Aorta (tissue), 5 donors: ENCODE measurements at places on chromosomes 12 and 14.
A peak's percentile ranks its signal among the peaks of the same experiment; 100 is the strongest.

GRCh38 chr12:74370608-74371216 is 166.9 kb upstream of the ATXN7L3B start:
- DNase-seq, result no peak

GRCh38 chr12:88200029-88200428 is 57.9 kb downstream of the TMTC3 start:
- no peak for DNase-seq

- peak; percentile 85 for DNase-seq
Observed at GRCh38 chr14:100547633-100548294, 39.5 kb downstream of the BEGAIN start.

DNA sequence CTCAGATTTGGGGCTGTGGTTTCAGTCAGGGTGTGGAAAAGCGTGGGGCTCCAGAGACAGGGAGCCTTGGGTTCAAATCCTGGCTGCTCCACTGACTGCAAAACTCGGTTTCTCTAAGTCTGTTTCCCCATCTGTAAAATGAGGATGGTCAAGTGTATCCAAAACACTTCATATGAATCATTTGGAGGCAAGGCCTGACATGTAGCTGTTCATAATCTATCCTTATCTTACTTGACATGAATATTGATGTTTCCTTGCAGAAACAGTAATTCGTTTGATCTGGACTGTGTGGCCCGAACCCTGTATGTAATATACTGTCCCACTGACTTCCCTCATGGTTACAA is 1.5 kb upstream of the CCDC63 start:
- no peak for DNase-seq

- DNase-seq, result no peak
Observed at GRCh38 chr14:28742171-28742846, 24.3 kb upstream of the FOXG1 start.

DNA sequence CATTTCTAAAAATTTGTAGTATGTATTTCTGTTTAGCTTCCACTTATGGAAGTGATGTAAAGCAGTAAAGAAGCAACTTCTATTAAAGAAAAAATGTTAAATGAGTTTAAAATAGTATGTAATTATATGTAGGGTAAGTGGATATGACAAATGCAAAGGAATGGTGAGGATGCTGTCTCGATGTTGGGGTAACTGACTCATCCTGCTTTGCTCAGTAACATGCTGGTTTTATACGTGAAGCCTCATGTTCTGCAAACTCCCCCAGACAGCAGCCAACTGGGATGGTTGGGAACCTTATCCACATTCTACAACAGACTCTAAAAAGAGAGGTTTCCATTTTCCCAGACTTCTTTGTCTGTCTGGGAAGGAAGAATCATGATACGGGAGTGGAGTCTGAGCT is 1006.4 kb upstream of the TMEM132C start:
- DNase-seq, result no peak

GRCh38 chr12:116087962-116088361 is 189.5 kb downstream of the MED13L start:
- no peak for DNase-seq

DNA sequence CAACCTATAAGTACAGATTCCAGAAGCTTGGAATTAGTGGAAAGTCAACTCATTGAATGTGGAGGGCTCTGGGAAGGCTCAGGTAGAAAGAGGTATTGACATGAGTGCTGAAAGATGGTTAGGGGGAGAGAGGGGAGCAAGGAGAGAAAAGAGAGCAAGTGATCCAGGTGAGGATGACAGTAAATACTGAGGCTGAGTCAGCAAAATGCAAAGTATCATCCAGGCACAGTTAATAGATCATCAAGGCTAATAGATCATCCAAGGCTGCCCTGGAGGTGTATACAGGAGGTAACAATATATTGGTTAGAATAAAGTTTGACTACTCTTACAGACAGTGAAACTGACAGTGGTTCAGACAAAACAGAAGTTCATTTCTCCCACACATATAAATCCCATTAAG is 100.5 kb downstream of the TBX5 start:
- no peak for DNase-seq

DNA sequence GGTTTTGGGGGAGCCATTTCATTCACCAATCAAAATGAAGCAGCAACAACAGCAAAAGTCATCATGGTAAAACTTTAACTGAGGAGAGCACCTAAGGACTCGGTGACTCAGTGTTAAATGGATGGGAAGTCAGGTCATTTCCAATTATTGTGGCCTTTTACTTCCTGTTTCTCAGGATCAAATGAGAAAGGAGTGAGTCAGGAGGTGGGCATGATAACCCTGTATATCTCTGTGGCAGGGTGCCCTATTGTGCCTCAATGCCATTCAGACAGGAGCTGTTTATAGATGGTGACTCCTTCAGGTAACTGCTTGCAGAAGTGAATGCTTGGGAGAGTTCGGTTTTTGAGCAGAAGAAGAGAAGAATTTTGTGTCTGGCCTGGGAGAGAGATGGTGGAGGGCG is 135.5 kb upstream of the CPM start:
- no peak for DNase-seq

- DNase-seq, result no peak
Observed at GRCh38 chr14:82394916-82395315, 861.3 kb upstream of the SEL1L start.

DNA sequence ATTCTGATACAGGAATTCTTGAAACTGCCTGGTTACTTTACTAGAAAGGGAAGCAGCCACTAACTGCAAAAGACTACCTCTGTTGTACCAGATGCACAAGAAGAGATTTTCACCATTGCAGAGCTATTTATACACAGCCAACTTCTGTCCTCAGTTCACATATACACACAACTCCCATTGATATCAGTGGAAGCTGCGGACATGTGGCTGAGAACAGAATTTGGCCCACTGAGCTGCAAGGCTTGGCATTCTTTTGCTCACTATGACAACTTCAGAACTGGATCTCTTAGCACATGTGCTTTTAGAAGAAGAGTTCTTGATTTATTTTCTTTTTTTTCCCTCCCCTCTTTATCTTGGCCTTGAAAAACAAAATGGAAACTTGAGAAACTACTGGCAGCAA is 28.3 kb downstream of the PTPRO start:
- DNase-seq, result no peak

- DNase-seq, result no peak
Observed at GRCh38 chr12:124487066-124487833, 80.2 kb downstream of the NCOR2 start.

DNA sequence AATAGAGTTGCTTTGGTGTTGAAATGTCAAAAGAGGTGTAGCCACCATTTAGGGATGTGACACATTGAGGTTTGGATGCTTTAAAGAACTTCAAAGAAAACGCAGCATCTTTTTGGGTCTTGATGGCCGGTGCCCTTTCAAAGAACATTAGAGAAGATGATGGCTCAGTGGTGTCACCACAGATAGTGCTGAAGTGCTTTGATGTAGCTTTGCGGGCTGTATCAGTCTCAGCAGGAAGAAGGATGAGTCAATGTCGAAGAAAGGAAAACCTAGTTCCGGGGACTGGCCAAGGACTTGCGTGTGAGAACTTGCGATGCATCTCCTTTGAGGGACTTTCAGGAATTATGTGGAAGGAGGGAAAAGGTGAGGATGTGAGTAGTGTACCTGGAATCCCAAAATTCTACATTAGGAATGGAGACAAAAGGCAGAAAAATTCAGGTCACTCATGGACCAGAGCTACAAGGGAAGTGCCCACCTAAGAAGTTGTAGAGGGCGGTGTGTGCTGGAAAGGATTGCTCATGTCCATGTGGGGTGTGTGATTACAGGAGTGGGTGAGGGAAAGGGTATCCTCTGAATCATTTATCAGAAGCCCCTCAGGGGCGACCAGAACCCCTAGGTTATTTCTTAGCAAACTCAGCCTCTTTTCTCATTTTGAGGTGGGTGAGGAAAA is 39.7 kb upstream of the GZMB start:
- no peak for DNase-seq

DNA sequence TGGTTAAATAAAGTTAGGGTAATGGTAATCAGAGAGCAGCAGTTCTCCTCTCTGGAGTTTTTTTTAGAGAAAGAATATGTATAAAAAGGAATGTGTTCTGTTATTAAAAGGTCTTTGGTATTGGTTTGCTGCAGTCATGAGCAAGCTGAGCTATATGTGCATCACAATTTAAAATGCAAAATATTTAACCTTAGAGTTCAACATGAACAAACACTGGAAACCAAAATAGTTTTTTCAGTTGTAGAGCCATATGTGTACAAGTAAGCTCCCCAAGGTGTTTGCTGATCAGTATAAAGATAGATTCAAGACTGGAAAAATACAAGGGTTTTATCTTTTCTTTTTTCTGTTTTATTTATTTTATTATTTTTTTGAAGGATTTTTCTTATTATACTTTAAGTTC is 245.0 kb downstream of the NUBPL start:
- DNase-seq, result no peak

GRCh38 chr12:123928274-123928865 is 44.3 kb downstream of the CCDC92 start:
- DNase-seq, result no peak

- no peak for DNase-seq
Observed at GRCh38 chr14:54767450-54767849, 135.2 kb downstream of the GCH1 start.

DNA sequence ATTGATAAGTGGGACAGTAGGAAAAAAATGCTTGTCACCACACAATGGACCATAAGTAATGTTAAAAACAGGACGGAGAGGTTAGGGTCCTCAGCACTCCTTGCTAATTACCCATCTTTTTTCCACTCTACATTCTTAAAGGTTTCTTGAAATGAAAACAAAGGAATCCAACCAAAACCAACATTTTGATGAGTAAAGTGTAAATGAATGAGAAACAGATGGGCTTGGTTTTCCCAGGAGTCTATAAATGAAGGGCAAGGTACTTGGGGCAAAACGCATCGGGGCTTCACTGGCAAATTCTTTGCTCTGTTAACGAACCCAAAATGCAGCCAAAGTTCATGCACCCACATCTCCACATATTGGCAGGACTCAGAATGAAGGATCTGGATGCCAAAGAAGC is 129.2 kb upstream of the BMP4 start:
- DNase-seq, result no peak

- peak; percentile 91 for DNase-seq
Observed at GRCh38 chr12:89353188-89353822, 1.0 kb upstream of the DUSP6 start.

DNA sequence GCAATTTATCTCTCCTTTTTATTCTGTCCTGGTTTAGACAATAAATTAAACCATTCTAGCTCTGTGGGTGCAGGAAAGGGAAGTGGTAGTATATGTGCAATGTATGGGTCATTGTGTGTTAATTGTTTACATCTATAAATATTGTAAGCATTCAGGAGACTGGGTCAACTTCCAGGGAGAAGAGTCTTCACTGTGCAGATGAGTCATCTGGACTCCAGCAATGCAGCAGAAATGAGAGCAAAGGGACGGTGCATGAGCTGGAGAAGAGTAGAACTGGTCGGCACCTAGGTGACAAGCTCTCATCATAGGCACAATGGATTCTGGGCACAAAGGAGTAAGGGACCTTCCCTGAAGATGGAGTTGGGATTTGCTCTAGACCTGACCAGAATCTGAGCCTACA is 211.1 kb upstream of the DAAM1 start:
- DNase-seq, result no peak

- no peak for DNase-seq
Observed at GRCh38 chr14:67733616-67734015, 31.9 kb downstream of the RDH12 start.

DNA sequence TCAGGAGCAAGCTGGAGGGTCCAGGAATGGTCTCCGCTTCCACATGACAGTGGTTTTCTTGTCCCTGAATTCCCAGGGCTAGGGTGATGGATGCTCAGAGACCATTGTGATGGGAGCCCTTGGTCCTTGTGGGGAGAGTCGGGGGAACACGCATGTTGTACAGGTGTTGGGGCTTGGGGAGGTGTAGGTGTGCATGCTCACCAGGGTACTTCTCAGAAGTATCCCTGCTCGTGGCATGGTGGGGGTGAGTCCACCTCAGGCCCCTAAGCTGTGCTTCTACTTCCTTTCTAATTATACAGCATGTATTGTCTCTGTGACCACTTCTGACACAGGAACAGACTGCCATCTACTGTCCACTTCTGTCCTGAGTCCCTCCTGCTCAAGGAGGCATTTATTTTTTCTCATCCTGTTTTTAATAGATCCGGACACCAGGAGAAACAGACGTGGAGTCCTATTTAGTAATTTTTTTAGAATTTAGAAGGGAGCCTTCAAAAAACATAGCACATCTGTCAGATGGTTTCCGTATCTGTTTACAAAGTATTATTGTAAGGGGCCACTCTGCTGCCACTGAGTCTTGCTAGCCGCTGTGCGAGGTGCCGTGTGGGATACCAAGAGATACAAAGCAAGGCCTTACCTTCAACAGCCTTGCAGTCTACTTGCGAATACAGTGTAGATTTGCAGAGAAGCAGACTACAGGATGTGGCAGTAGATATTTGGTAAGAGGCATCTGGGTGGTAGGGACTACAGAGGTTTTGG is 10.5 kb downstream of the NTF3 start:
- no peak for DNase-seq

GRCh38 chr14:51576117-51576430 is 75.6 kb upstream of the FRMD6 start:
- no peak for DNase-seq

DNA sequence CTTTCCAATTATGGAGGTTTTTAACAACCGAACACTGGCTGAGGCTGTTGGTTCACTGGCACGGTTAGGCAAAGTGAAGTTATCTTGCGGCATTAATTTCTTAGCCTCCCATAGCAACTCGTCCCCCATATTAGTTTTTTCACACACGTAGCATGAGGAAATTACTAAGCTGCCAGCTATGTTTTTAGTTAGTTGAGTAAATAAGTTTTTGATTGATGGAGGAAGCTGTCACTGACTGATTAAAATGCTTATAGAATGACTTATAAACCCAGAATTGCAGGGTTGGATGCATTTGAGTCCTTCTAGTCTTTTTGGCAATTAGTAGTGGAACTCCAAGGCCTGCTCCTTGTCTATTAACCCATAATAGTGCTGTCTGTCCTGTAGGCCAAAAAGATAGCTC is 97.1 kb downstream of the ALG10 start:
- DNase-seq, result no peak

DNA sequence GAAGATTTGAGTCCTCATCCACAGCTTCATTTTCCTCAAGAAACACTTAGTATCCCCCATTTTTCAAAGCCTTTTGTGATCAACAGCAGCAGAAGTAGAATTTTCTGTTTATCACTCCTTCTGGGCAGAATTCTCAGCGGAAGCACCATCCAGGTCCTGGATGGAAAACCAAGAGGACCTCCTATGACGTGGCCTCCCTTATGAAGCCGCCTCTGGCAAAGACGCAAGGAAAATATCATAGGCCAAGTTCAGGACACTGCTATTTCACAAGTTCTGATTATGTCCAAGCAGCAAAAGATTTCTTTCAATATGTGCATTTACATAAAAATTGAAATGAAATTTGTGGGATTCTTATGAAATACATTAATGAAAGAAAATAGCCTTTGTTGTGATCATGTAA is 315.0 kb downstream of the SEC23A start:
- DNase-seq, result no peak

GRCh38 chr14:35826952-35827416 is 846 bp downstream of the BRMS1L start:
- no peak for DNase-seq
